Inflammatory macrophage (primary cell): ENCODE measurements at places on chromosomes 16 and 17.

DNA sequence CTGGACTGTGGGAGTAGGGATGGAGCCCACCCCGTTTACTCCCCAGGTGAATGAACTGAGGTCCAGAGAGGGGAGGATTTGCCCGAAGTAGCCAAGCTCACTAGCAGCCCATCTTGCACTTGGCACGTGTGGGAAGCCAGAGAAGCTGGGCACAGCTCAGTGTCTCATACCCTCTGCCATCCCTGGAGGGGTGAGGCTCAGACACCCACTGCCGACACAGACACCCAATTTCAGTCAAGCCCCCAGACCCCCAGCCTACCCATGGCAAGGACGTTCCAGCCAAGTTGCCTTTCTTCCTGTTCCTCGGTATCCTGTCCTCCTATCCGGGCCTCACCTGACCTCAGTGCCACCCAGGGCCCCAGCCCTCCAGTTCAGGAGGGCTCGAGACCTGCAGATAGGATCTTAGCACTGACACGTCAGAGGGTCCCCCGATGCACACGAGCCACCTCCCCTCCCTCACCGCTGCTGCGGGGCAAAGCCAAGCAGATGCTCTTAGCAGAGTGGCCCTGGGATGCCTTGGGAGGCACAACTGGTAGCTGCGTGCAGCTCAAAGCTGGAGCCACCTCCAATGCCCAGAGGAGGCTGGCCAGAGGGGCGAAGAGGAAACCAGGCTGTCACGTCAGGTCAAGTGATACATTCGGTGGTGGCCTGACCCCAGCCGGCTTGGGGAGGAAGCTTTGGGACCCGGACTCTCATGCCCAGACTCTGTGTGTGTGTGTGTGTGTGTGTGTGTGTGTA, 90.4 kb upstream of the TNRC6C start:
- no peak for DNase-seq

DNA sequence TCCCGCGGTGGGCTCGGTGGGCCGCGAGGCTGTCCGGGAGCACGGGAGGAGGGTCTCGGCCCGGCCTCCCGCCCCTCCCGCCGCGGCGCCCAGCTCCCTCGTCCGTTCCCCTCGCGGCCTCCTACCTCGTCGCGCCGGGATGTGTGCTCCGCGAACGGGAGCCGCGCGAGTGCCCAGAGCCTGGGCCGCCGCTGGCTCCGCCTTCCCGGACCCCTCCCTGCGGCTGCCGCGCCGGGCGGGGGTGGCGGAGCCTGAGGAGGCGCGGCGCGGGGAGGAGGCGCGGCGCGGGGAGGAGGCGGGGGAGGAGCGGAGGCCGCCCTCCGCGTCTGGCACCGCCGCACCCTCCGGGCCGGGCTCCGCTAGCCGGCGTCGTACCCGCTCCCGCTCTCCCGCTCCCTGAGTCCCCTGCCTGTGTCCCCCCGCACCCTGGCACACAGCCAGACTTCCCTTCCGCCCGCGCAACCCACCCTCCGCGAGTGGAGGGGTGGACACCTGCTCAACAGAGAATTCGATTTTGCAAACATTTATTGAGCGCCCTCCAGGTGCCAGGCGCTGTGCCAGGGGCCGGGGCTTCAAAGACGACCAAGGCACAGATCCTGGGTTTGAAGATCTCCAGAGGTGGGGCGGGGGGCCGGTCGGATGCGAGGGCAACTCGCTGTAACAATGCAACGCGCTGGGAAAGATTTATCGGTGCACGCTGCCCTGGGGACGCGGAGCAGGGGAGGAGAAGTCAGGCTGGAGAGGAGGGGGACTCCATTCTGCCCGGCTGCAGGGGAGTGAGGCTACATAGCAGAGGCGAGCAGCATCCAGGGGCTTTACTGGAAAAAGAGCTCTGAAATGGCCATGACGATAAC, at the start of gene MPP3:
TSS of gene MPP3 (minus strand) at position 171 of the 854 bp plus-strand sequence. CDS start 1,240 bp downstream, outside the sequence.
- DNase-seq = peak; percentile 32

DNA sequence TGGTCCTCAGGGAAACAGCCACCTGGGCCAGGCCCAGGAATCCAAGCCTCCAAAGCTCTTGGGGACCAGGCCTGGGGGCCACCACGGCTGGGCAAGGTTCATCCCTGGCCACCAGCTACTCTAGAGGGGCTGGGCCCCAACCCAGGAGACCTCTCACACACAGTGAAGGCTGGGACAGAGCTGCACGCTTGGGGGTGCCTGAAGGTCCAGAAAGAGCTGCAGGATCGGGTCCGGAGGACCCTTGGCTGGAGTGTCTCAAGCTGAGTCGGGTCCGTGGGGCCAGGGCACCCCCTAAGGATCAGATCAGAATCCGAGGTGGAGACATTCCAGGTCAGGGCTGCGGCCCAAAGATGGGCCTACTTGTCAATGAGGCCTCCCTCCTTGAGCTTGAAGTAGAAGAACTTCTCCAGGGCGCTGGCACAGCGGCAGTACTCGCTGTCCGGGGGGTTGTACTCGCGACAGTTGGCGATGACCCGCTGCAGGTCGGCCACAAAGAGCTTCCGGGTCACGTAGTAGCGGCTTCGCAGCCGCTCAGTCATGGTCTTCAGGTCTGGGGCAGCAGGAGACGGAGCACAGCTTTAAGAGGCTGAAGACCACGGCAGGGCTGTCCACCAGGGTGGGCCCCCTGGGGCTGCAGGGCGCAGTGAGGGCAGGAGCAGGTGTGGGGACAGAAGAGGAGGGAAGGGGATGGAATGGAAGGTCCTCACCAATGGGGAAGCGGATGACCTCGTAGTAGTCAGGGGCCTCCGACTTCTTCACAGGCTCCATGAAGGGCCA, 967 bp upstream of the DHX58 start:
- DNase-seq = no peak

DNA sequence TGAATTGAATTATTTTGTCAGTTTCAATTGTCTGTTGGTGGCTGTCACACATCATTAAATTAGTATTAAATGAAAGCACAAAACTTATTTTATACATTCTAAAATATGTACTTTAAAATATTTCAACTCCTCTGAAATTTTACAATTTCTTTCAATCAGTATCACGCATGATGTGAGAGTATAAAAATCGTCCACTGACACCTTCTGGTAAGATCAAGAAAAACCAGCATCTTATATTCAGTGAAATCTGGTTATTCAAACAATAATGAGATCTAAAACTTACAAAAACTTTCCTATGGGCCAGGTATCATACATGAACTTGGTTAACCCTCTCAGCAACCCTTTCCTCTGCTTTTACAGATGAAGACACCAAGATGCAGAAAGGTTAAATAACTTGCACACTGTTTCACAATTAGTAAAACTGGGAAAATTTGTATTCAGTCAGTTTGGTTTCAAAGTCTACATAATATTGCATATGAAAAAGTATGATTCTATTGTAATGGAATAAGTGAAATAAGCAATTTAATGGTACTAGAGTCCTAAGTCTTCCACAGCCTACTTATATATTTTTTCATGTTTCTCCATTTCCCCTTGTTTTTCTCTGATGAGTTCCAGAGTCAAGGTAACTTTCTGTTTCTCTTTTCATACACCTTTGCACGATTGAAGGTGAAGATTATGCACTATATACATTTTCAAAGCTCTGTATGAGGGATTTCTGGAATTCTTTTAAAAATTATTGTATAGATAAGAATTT, 58.7 kb downstream of the EFCAB5 start:
- DNase-seq = no peak

GRCh38 chr17:7656958-7657609, 6.4 kb downstream of the ATP1B2 start:
- DNase-seq = no peak

DNA sequence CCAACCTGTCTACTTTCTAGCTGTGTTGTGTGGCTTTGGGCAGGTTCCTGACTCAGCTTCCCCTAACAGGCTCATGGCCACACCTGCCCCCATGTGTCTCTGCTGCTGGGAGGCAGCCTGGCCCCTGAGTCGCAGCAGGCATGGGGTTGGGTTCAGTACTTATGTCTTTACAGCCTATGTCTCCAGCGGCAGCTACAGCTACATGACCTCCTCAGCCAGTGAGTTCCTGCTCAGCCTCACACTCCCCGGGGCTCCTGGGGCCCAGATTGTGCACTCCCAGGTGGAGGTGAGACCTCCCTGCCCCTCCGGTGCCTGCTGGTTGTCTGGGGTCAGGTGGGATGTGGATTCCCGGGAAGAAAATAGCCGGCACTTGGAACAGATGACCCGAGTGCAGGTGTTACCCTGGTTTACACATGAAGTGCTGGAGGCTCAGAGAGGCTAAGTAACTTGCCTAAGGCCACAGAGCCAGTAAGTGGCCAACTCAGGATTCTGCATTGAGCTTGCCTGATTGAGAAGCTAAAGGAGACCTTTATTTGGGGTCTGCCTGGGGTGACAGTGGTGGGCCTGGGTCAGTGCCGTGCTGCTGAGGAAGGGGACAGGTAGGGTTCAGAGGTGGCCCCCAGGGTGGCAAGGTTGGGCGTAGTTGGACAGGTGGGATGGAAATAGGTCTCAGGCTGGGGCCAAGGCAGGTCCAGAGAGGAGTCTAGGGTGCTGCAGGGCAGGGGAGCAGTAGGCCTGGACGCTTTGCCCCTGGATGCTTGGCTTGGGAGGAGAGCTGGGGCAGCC, 15.9 kb downstream of the FCSK start:
- no peak for DNase-seq

DNA sequence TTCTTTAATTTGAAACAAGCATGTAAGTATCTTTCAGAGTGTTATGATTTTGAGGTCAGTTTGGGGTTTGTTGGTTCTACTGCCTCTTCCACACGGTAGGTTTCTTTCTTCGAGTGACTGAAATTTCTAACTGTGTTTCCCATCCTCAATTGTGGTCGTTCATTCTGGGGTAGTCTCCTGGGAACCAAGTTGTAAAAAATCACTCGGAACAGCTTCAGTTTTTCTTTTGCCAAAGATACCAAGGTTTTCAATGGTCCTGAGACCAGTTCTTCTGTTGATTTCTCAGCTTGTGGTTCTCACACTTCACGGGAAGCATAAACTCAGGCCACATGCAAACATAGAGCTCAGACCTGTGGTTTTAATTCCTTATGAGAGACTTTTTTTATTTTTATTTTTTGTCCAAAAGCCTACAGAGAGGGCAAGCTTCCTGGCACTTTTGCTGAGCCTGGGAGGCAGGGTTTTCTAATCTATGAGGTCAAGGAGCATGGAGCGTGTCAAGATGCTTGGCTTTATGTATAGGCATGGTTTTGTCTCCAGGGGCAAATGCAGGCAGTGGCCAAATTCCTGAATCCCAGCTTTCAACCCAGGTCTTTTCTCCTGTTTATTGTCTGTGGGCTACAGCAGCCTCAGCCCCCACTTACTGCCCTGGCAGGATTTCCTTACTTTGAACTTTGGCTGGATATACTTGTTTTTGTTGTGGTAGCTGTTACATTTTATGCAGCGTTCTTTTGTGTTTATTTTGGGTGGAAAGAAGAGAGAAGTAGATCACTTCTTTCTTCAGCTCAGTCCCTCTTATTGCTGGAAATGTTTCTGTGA, 32.9 kb downstream of the HS3ST3A1 start:
- DNase-seq = no peak

DNA sequence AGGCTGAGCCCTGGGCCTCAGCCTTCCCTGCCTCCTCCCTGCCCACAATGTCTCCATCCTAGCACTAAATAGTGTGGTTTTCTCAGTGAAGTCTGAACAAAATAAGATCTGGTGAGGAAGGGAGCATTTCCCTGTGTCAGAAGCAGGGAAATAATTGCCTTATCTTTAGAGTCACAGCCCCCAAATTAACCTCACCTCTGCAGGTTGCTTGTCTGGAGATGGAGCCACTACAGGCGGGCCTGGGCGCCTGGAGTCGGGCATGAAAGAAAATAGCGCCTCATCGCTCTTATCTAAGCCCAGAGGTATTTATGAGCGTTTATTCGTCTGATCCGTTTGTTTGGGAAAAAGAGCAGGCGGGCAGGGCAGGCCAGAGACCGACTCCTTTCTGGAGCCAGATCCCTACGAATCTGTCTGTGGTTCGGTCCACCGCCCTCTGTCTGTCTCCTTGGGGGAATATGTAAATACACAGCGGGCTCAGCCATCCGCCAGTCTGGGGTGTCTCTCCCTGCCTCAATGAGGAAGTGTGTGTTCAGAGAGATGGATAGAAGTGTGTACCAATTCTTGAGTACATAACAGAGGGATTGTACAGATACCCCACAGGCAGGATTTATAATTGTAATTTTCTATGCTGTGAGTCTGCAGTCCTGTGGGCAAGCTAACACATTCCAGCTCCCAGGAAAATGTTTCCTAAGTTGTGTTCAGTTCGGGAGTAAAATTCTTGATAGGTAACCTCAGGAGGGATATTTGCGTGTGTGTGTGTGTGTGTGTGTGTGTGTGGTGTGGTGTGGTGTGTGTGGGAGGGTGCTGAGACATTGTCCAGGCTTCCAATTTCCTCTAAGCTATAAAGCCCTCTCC, 4.3 kb downstream of the HOXB6 start:
- no peak for DNase-seq

DNA sequence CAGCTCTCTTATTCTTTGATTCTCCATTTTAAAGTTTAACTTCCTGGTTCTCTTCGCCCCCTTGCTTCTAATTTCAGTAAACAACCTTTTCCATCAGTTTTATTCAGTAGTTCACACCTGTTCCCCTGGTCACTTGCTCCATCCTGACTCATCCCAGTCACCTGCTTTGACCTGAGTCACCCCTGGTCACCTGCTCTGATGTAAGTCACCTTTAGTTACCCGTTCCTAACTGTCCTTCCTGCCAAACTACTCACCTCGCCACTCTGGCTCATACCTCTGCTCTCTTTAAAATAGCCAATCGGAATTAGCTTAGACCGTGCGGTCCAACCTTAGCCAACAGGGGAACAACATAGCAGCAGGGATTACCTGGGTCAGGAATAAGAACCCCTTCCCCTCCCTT, 4.7 kb upstream of the NLRC5 start:
- DNase-seq = no peak

DNA sequence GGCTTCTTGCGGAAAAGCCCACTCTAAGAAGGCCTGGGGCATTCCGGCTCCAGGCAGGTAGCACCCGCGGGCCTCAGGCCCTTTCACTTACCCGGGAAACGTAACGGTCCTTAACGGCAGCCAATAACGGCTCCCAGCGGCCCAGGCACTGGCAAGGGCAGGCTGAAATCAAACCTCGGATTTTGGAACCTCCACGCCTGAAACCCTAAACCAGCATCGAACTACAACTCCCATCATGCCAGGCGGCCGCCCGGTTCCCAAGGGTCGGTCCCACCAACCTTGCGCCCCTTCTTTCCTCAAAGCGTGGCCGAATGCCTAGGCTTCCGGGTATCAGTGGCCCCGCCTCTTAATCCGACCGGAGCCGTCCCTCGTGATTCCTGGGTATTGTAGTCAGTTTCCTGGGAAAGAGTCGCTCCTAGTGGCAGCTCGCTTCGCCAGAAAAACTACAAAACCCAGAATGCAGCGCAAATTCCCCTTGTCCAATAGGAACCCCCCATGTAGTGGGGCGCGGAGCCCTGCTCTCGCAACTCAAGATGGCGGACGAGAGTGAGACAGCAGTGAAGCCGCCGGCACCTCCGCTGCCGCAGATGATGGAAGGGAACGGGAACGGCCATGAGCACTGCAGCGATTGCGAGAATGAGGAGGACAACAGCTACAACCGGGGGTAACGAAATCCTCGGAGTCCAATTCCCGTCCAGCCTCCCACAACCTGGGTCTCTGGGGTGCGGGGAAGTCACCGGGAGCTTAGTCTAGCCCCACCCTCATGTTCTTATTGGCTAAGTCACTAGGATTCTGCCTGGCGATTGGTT, at the start of gene NMT1:
TSS of gene NMT1 (plus strand) at position 521 of the 809 bp plus-strand sequence. CDS start at position 534, 13 bp downstream.
- DNase-seq = peak; percentile 100
